Stimulated activated CD4-positive, alpha-beta T cell treated with anti-CD3 and anti-CD28 coated beads, Interleukin-2, amount 100 ng/mL, for 4 hours (primary cell): ENCODE measurements at places on chromosomes 5 and 9.

DNA sequence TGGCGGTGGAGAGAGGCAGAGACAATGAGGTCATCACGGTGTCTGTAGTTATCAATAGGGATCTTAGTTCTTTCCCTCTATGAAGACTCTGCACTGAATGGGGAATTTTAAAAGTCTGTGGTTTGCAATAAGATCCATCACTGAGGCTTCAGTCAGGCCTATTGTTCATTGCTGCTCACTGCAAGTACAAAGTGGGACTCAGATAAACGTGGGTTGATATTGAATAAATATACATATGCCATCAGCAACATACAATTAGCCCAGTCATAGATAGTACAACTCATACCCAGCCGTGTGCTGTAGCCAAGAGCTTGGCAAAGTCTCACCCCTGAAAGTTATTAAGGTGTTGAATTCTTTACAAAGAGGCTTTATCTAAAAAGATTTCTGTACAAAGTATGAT lies 88.4 kb downstream of the ENC1 start:
- no peak for DNase-seq

GRCh38 chr5:6700074-6700684 lies 13.1 kb upstream of the TENT4A start:
- no peak for DNase-seq

GRCh38 chr5:174295702-174296436 lies 250.4 kb downstream of the NSG2 start:
- no peak for DNase-seq

DNA sequence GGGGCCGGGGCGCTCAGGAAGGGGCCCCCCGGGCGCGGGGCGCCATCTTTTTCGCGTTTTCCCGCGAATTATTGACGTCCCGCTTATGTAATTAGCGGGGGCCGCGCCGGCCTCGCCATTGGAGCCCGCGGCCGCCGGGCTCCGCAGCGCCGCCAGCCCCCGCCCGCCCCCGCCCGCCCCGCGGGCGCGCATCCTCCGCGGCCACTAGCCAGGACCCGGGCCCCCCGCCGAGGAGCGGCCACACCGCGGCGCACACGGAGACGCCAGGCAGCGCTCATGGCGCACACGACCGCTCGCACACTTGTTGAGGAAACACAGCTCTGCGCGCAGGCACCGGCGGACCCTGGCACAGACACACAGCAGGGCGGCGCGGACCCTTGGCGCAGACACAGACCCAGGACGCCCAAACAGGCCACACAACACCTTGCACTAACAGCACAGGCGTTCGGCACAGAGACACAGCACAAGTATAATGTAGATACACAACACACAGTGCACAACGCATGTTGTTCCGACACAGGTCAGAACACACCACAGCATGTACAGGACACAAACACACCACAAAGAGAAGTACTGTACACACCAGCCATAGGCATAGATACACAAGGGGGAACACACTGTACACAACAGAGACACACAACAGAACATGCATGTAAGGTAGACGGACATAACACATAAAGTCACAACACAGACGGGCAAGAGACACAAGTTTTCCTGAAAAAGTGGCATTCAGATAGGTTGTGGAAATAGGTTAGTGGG lies 467 bp upstream of the PHF19 start:
- no peak for DNase-seq

DNA sequence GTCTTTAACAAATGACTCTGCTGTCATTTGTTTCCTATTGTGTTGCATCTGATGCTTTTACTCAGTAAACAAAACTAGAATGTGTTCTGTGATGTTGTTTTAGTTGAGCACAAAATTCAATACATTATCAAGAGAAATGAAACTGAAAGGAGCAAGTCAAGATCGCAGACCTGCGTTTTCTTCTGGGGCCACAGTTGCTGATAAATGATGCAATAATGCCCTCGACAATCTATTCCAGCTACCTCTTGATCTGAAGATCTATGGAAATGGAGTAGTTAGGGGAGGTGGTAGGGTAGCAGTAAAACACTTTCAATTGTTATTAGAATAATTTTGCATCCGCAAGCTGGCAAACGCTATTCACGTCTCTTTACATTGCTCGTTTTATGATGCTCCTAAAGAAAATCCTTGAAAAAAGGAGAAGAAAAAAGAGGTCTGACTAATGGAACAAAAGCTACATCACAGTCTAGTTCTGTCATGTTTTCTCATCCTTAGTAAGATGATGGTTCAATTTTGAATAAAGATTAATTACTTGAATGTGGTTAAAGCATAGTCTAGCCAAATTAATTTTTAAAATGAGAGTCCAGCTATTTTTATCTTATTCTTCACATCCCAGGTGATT lies 1.6 kb downstream of the ZNF366 start:
- DNase-seq, result no peak
